ENCODE measurements at places on chromosomes 6 and 20.

- peak; percentile 41 for DNase-seq
Observed at GRCh38 chr6:97186416-97186999, 96.5 kb downstream of the MMS22L start.

DNA sequence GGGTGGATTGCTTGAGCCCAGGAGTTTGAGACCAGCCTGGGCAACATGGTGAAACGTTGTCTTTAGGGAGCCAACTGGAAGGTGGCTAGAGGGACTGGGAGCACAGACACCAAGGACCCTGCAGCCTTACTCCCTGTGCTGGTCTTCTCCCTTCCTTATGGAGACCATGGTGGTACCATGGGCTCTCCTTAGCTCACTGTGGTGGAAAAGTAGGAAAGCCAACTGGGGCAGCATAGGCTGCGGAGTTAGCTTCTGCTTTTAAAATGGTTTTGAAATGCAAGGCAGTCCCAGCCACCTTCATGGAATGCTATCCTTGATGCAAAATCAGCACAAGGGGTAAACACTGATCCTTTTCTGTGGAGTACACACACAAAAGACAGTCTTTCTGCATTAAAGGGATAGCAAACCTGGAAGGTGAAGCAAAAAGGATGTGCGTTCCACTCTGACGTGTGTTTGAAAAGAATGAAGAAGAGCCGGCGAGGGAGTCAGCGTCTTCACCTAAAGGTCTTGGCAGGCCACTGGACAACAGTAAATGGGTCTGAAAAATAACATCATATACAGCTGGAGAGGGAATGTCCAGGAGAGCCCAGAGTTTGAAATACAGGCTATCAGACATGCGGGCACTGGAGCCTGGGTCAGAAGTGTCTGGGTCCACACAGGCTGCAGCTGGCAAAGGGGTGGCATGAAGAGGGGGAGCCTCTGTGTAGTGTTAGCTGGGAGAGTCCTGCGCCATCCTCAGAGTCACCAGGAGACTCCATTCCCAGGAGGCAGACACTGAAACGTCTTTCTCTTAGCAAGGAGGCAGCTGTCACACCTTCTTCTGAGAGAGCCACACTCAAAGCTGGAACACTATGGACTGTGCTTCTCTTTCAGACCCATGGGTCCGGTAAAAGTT lies 58.5 kb downstream of the GPR6 start:
- DNase-seq = no peak

- DNase-seq = no peak
Observed at GRCh38 chr6:62805431-62805830, 405.8 kb upstream of the FKBP1C start.

- DNase-seq = no peak
Observed at GRCh38 chr6:8082954-8083858, 19.0 kb upstream of the BLOC1S5 start.

GRCh38 chr20:53898556-53898931 lies 171.8 kb downstream of the BCAS1 start:
- DNase-seq = no peak

- no peak for DNase-seq
Observed at GRCh38 chr20:51199920-51200319, 177.0 kb upstream of the KCNG1 start.

DNA sequence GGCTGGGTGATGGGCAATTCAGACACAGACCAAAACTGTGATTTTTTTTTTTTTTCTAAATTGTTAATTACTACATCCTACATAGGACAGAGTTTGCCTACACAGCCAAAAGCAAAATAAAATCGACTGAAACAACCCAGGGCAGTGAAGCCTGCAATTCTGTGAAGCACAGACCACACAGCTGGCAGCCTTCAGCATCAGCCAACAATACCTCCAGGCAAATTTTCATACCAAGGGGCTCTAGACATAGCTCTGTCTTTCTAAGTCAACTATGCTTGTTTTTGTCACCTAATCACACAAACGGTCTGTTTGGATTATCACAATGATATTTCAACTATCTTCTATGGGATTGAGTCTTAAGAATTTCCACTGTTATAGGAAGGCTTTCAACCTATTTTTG lies 17.6 kb downstream of the RMND1 start:
- DNase-seq = no peak

GRCh38 chr6:2853769-2854395 lies 12.2 kb upstream of the SERPINB1 start:
- DNase-seq = peak; percentile 73

DNA sequence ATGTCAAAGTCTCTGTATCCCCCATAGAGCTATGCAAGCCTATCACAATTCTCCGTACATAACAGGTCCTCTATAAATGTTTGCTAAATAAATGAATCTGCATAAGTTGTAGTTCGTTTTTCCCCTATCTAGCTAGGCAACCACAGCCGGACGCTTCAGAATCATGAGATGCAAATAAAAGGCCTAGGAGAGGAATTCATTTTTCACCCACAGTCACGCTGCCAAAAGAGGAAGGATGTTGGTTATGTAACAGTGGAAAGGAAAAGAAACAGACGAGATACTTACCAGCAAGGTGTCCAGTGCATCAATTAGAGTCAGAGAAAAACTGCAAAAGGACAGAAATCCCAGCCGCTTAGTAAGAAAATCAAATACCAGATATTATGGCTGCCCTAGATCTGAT lies 2.4 kb downstream of the EDEM2 start:
- DNase-seq = peak; percentile 85

DNA sequence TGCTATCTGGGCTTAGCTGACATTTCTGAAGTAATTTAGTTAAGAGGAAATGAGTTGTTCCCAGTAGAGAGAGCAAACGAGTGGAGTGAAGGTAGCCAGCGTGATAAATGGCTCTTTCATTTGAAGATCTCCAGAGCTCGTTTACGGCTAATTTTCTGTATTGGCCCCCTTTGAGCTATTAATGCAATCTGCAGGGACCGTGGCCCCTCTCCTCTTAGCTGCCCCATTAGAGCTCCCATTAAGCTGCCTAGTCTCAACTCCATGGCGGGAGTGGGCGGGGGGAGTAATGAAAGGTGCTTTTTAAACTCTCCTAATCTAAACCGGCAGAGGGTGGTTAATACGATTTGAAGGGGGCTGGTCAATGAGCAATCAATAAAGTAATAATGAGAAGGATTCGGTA lies 12.5 kb downstream of the TFAP2B start:
- DNase-seq = no peak

DNA sequence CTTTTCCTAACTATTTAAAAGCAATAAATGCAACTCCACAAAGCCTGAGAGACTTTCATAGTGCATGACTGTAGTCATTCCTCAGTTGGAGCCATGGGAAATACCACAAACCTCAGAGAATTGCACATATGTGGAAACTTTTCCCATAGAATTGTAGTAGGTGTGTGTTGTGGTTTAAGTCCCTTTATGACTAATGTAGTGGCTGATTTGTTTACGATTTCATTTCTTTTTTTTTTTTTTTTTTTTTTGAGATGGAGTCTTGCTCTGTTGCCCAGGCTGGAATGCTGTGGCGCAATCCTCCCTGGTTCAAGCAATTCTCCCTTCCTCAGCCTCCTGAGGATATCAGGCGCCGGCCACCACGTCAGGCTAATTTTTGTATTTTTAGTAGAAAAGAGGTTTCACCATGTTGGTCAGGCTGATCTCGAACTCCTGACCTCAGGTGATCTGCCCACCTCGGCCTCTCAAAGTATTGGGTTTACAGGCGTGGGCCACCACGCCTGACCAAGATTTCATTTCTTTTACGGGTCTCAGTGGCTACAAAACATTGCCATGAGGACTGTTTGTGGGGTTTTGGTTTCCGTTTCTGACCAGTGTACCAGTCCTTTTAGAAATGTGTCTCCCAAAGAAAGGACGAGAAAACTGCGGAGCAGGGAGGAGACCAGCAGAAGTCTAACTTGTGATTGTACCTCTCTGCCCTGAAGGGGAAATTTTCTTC lies 212.1 kb upstream of the MARCKS start:
- DNase-seq = no peak

DNA sequence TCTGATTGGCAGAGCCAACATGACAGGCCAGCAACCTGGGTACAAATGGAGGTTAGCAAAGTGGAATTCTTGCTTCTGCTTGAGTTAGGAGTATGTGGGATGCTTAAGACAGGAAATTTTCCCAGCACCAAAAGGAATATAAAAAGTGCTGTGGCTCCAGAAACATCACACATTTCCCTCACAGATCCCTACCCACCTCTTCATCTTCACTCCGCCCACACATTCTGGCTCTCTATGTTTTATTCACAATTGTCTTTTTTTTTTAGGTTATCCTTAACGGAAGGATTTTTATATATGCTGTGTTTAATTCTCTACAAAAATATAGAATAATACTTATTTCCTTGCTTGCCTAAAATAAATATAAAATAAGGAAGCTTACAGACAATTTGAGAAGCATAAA lies 563.3 kb upstream of the HS3ST5 start:
- no peak for DNase-seq

DNA sequence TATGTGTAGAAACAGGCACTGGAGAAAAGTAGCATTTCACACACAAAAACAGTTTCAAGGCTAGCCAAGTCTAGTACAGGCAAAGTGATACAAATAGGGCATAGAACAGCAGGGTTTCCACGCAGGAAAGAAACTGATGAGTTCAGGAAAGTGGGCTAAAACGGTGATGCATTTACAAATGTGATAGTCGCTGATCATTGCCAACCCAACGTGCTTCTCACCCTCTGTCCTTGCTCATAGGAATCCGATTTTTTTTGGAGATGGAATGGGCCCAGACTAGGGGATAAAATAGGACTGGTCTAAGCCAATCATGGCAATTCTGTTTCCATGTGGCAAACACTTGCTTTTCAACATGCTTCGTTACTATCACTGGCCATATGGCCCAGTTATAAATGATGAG lies 536.6 kb downstream of the PRKN start:
- DNase-seq = no peak

DNA sequence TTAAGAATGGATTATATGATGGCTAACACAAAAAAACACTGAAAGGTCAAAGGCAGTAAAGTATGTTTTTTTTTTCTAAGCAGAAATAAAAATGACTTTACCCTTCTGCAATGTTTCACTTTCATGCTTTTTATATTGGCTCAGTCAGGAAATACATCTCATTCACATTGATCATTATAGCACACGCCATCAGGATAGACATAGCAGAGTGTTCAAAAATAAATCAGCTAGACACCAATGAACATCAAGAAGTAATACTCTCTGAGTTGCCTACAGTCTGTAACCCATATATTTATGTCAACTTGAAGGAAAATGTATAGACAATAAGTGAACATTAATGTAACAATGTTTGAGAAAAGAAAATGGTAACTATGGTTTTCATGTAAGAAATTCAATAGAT lies 535.2 kb upstream of the EPHA7 start:
- no peak for DNase-seq

DNA sequence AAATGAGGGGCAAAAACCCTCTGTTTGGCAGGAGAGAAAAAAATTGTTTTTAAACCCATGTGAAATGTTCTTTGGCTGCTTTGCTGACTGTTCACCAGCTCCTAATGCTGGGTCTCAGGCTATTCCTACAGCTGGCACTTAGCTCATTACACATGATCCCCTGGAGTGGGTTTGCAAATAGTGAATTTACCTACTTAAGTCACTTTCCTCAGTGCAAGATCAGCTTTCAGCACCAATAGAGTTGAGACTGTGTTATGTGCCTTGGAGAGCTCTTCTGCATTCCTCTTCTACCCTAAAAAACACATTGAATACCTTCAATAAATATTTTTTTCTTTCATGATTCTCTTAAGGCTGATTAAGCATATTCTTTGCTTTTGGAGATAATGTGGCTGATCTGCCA lies 58.4 kb upstream of the PRDM1 start:
- no peak for DNase-seq

GRCh38 chr6:106889692-106890091 lies 84.8 kb downstream of the CD24 start:
- DNase-seq = no peak

GRCh38 chr6:107550906-107551305 lies 61.0 kb downstream of the SOBP start:
- DNase-seq = no peak

- no peak for DNase-seq
Observed at GRCh38 chr20:64035933-64036345, at the start of gene C20orf204. TSS of gene C20orf204 (plus strand) at chr20:64036182. CDS start at chr20:64036324, 142 bp downstream.

- DNase-seq = no peak
Observed at GRCh38 chr6:150813319-150813992, 52.0 kb upstream of the MTHFD1L start.

DNA sequence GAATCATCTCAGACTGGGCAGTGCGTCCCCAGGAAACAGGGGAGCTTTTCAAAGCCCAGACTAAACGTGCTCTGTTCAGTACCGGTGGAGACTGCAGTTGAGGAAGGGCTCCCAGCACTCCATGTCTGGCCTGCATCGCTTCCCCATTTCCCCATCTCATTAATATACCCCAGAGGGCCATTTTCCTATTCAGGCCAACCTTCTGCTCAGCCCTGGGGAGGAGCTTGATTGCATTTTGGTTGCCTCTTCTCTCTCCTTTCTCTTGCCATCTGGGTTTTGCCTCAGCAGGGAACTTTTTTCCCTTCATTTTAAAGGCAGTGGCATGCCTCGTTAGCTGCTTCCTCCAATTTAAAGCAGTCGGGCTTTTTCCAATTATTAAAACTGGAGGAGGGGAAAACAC lies 394.3 kb upstream of the SOX4 start:
- DNase-seq = no peak

DNA sequence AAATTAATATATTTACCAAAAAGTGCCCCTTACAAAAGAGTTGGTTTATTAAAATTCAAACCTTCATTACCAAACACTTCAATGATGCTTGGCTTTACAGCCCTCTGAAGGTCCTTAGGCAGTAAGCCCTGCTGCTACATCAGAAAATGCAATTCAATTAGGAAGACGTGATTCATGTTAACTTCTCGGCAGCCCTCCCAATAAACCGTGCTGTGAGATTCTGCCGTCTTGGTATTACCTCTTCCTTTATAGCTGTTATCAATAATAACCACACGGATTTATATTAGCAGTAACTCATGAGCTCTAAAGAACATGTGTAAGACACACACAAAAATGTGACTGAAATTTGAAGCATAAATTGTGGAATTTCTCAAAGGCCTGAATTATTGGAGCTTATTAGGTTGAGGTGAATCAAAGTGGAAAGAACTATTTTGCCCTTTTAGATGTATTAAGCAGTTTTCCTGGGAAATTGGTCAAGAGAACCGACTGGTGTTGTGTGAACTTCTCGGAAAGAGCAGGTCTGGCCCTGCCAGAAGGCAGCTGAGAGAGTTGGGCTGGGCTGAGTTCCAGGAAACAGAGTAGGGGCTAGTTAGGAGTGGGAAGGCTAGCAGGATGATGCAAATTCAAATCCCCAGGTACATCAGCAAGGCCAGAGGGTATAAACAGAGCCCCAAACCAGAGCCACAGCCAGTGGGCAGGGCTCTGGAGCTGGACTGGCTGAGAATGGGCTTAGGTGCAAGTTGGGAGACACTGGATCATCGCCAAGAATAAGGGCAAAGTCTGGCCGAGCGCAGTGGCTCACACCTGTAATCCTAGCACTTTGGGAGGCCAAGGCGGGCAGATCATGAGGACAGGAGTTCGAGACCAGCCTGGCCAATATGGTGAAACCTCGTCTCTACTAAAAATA lies 33.1 kb downstream of the FGD2 start:
- no peak for DNase-seq

GRCh38 chr6:157648561-157648960 lies 174.5 kb upstream of the SNX9 start:
- no peak for DNase-seq

All from naive B cell (primary cell).